Activated CD4-positive, alpha-beta T cell treated with anti-CD3 and anti-CD28 coated beads for 36 hours (primary cell): ENCODE measurements at places on chromosomes 2 and 18. TPM values are rescaled to one million over a fixed set of nuclear protein-coding genes. Genes with fewer than 3 reads are reported as not detected.

The CTLA4 gene
- 121 TPM for total RNA-seq

DNA sequence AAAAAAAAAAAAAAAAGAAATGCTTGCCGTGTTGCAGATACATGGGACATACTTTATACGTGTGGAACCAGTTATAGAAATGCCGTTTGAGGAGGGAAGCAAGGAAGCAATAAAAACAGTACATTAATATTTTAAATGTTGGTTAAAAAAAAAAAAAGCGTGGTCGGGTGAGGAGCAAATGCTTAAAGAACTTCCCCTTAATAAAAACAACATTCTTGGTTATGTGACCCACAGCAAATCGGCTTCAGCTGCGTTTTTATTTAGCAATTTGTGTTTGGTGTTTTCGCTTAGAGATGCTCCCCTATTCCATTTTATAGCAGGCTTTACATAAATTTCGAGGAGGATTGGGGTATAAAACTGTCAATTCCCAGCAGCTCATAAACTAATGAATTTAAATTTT lies 223.6 kb downstream of the LRRTM1 start:
- no peak for DNase-seq

The PDCD1 gene
- 33.2 TPM for total RNA-seq

- DNase-seq = peak; percentile 62
Observed at GRCh38 chr2:237691029-237691907, 63.9 kb downstream of the LRRFIP1 start.

The OSBPL1A gene
- 2.9 TPM for total RNA-seq

DNA sequence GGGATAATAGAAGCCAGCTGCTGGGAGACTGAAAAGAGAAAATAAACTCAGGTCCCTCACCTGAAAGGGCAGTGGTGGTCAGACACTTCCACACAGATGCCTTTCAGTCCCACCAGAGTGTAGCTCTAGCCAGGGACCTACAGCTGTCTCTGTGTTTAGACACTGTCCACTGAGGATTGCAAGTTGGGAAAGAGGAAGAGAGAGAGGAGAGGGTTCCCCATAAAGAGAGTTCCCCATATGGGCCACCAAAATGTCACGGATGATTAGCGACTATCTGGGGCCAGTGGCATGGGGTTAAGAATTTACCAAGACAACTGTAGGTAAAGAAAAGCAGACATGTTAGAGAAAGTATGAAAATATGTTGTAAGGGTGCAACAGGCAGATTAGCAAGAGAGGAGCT lies 36.7 kb upstream of the SKA1 start:
- DNase-seq = no peak

DNA sequence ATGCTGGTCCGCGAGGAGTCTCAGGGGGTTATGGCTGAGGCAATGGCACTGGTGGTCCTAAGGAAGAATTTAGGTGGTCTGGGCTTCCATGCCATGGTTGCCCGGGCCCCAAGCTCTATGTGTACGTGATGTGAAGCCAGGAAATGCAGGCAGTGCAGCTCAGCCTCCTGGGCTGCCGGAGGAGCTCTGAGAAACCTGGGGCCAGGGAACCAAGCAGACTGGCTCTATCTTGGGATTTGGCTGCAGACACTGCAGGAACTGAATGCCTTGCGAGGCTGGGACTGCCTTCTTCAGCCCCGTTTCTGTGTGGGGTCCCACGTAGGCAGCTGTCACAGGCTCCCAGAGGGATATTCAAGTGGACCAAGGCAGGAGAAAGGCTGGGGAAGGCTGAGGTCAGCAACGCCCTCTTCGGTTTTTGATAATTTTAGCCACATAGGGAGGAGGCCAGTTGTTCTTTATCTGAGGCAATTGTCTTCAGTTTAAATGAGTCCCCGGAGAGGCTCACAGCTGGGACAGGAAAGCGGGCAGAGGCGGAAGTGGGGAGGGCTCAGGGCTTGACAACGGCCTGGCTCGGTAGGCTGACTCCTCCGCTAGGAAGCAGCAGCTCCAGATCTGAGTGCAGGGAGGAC lies 77.7 kb downstream of the RHOB start:
- DNase-seq = no peak

GRCh38 chr2:237341872-237342271 lies 72.1 kb downstream of the COL6A3 start:
- DNase-seq = no peak

- DNase-seq = peak; percentile 94
Observed at GRCh38 chr2:241102239-241102803, at the start of gene MTERF4. Gene MTERF4, minus strand, starts transcription at chr2:241102287. Its CDS starts 14 bp downstream, at chr2:241102273.

The DGUOK gene
- total RNA-seq = 97.6 TPM

DNA sequence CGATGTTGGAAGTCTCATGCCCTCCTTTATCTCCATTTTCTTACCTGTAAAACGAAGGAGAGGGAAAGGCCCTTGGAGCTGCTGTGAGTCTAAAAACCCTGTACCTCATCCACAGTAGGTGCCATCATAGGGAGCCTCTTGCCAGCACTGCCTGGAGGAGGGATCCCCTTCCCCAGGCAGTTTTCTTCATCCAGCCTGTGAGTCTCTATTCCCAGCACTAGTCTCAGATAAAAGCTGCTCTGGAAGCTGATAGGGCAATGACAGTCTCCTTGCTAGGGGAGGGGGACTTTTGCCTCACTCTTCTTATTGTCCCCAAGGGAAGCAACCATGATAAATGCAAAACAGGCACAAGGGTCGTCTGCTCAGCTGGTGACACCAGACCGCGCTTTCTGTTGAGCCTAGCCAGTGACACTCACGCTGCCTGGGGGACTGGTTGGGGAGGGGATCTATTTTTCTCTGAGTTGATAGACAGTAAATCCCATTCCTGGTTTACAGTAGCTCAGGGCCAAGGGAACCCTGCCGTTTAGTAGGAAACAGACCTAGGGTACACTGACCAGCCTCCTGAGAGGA lies 139.5 kb upstream of the NABP1 start:
- DNase-seq = no peak

DNA sequence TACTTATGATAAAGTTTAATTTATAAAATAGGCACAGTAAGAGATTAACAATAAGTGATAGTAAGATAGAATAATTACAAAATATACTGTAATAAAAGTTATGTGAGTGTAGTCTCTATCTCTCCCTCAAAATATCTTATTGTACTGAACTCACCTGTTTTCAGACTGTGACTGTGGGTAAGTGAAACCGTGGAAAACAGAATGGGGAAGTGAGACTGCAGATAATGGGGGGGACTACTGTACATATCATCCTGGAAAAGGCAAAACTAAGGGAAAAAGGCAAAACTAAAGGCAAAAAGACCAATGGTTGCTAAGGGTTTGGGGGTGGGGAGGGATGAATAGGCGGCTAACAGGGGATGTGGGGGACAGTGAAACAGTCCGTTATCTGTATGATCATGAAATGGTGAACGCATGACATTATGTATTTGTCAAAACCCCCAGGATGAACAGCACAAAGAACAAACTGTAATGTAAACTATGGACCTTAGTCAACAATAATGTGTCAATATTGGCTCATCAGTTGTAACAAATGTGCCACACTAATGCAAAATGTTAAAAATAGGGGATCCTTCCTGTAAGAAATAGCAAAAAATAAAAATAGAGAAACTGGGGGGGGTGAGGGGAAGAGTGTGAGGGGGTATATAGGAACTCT lies 93.8 kb downstream of the EPB41L3 start:
- no peak for DNase-seq

- no peak for DNase-seq
Observed at GRCh38 chr2:7765236-7765635, 848.0 kb downstream of the RNF144A start.

DNA sequence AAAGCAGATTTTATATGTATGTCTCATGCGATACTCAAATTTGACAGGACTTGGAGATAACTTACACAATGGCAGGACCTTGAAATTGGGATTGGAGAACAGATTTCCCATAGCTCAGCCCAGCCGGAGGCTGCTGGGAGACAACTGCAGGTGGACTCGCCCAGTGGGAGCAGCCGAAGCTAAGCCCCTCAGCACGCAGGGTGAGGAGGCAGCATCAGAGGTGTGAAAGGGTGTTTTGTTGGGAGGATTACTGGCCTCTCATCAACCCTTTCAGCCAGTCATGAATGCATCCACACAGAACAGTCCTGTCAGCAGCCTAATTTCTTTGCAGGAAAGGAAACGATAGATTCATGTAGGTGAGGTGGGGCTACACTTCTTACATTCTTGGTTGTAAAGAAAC lies 110.4 kb upstream of the DYNAP start:
- DNase-seq = no peak

- no peak for DNase-seq
Observed at GRCh38 chr2:175017618-175018414, 12.6 kb upstream of the CHN1 start.

The CACNB4 gene
- 0.37 TPM for total RNA-seq

DNA sequence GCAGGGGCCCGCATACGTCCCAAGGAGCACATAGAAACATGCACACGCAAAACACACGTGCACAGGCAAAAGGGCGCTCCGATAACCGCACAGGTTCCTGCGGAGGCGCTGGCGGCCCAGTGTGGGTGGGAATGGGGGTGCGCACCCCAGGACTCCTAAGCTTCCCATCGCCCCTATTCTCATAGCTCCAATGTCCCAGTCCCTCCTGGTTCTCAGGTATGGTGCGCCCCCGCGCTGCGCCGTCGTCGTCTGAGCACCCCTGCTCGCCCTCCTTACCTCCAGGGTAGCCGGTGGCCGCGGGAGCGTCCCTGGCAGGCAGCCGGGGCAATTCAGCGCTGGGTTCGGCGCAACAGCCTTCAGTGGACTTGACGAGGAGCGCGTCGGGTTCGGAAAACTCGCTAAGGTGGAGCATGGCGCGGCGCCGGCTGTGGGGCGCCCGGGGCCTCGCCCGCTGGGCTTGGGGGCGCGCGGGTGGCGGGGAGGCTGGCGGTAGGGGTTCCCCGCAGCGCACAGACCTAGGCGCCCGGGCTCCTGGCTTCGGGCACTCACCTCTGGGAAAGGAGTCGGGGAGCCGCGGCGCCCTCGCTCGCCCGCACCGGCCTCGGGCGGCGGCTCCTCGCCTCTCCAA lies 328 bp downstream of the EGR4 start:
- peak; percentile 38 for DNase-seq

GRCh38 chr2:205273148-205273547 lies 409.2 kb upstream of the NRP2 start:
- no peak for DNase-seq

The IL36B gene
- total RNA-seq = not detected

DNA sequence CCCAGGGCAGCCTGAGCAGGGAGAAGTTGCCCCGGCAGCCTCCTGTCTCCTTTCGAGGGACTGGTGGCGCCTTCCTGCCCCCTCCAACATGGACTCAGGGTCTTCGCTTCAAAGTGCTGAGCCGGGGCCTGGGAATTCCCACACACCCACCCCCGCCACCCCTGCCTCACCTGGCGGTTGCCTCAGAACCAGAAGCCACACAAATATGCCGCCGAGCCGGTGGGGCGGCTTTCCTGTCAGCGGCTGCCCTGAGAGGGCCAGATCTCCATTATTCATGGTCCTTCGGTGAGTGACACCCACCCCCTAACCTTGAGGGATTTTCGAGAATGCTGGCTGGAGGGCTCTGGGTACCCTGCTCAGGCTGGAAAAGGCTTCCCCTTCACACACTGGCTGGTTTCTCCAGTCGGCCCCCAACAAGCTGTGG lies 71.7 kb downstream of the SMAD7 start:
- DNase-seq = no peak

DNA sequence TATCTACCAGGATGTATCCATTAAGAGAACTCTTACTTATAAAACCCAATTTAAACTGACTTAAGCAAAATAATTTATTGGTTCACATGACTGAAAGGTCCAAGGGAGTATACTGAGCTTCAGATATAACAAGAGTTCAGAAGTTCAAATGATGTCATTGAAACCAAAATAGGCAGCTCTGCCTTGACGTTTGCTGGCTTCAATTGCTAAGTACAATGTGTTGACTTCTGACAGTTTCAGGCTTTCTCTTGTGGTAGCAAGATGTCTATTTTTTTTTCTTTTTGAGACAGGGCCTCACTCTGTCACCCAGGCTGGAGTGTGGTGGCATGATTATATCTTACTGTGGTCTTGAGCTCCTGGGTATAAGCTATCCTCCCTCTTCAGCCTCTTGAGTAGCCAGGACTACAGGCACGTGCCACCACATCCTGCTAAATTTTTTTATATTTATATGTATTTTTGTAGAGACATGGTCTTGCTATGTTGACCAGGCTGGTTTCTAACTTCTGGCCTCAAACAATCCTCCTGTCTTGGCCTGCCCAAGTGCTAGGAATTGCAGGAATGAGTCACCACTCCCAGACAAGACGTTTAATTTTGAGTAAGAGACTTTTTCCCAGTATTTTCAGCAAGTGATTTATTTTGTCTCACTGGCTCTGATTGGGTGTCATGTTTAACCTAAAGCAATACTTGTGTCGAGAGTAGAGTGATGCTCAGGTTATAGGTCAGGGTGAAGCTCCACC lies 184.8 kb downstream of the NR4A2 start:
- DNase-seq = no peak
